Hepatic stellate cell (primary cell): ENCODE measurements at places on chromosomes 3 and 15.

DNA sequence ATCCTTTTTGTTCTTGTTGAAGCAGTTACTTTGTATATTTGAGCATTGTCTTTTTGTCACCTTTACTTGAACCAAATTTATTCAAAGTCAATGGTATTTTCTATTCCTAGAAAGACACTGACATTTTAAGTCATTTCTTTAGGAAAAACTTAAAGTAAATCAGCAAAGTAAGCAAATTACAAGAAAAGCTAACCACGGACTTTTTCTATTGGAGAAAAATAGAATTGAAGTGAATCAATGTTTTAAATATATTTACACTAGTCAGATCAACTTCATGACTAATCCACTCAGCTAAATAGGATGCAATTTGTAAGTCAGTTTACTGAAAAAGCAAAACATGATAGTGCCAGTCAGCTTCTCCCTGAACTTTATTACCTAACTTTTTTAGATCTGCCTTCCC, 733.8 kb upstream of the ALCAM start:
- DNase-seq, result no peak

DNA sequence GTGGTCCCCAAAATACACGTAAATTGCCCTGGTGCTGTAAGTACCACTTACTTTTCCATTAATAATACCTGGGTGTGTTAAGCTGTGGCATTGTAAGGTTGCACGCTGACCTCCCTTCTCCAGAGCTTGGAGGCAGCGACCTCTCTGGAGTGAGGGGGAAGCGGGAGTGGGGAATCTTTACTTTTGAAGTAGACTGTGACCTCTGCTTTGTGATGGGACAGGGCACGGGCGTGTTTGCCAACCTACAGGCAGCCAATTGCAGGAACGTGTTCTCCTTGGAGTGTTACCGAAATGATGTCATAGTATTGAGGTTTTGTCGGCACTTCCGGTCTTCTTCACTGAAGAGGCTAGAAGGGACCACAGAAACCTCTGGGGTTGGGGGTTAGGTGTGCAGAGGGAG, 227.3 kb upstream of the C2CD4B start:
- DNase-seq, result peak; percentile 16

- peak; percentile 43 for DNase-seq
Measured at GRCh38 chr3:51391566-51392354, 675 bp downstream of the RBM15B start.

GRCh38 chr3:45067941-45068340, 41.8 kb downstream of the CLEC3B start:
- DNase-seq, result no peak

- no peak for DNase-seq
Measured at GRCh38 chr3:196624067-196624790, 15.3 kb upstream of the NRROS start.

GRCh38 chr15:63018639-63019038, 23.9 kb upstream of the TPM1 start:
- DNase-seq, result peak; percentile 47

GRCh38 chr15:42731461-42731860, 5.5 kb downstream of the CDAN1 start:
- no peak for DNase-seq

DNA sequence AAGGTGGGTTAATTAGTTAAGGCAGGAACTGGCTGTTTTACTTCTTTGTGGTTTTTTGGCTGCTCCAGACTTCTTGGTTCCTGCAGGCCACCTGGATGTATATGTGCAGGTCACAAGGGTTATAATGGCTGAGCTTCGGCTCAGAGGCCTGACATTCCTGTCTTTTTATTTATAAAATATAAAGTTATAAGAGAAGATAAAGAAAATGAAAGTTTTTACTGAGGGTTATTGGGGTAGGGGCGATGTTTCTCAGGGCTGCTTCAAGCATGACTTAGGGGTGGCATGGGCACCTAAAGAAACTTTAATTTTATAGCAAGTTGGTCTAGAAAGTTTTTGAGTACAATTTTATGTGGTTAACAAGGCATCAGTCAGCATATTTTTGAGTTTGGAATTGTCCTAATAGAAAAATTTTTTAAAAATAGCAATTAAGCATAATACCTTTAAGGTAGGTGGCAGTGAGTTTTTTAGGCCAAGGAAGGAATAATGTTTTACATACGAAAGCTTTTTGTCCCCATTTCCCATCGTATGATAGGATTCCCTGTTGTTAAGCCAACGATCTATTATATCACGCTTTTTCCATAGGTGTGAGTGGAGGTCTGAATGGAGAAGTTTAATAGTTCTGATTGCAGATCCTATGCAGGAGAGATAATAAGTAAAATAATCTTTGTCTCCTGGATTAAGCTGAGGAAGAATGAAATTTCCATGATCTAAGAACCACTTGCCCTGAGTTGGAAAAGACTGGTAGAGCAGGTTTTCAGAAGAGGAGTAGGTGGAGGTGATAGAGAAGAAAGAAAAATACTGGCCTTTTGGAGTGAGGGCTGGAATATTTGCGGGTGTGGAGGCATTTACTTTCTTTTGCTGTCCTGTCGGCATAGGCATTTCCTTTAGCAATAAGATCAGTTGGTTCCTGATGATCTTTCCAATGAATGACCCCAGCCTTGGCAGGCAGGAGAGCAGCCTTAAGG, 10.1 kb downstream of the STRIT1 start:
- DNase-seq, result no peak

- peak; percentile 63 for DNase-seq
Measured at GRCh38 chr15:48096813-48097212, 24.0 kb upstream of the SLC24A5 start.

GRCh38 chr3:43206105-43206504, 80.2 kb upstream of the SNRK start:
- no peak for DNase-seq

DNA sequence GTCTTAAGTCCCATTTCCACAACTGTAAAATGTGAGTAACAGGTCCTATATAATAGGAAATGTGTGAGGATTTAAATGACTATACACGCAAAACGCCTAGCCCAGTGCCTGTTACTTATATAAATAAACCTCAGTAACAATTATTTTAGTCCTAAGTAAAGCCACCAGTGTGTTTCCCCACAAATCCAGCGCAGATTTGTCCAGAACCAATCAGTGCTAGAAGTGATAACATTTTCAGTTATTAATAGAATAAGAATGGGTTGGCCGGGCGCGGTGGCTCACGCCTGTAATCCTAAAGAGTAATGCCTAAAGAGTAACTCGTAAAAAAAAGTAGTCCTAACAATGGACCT, 561 bp downstream of the RPAP1 start:
- no peak for DNase-seq

DNA sequence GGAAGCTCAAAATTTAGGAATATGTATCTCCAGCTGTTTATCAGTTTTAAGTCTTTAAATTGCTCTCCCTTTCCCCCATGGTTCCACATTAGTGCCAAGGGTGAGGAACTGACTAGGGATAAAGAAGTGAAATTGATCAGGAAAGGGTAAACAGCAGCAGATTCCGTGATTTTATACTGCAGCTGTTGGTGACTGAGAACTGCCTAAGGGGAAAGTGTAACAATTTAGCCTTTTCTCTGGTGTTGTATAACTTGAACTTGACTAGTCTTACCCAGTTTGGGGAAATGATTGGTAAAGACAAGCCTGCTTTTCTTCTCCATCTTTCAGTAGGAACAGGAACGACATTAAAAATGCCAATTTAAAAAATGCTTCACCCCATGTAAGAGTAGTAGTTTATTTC, 5.0 kb downstream of the SPRED1 start:
- DNase-seq, result no peak

DNA sequence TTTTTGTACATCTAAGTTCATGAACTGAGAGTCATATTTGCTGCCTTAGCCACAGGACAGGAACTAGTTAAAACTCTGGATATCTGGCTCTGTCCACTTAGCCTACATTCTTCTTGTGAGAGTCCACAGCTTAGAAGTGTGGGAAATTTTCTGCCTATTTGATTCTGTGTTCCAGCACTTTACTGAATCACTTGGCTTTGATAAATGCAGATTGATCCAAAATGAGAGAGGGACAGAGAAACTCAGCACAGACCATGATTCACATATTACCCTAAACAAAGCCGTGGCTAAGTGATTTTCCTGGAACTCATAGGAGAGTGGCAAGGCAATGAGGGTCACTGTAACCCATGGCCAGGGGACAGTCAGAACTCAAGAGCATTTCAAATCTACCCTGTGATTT, 87.5 kb upstream of the CADPS start:
- no peak for DNase-seq

DNA sequence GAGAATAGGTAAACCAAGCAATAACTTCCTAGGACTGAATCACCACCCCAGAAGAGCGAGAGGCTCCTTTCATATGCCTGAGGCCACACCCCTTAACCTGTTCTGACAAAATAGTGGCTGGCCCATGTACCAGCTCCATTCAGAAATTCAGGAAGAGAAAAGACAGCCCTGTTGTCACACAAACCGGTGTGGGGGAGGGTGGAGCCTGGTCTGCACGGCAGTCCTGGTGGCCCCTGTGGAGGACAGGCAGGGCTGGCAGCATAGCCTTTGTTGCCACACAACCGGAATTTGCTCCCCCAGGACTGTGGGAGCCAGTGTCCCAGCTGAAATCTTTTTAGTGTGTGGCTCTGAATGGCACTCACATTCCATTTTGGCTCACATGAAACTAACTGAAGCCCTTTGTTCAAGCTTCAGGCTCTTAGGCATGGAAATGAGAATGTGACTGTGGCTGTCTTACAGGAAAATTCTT, 23.8 kb downstream of the RLBP1 start:
- DNase-seq, result no peak

- no peak for DNase-seq
Measured at GRCh38 chr3:58679446-58679845, 12.9 kb upstream of the FAM3D start.

GRCh38 chr3:111362381-111363009, 179.5 kb upstream of the CD96 start:
- DNase-seq, result no peak

GRCh38 chr15:43093026-43093425, 12.8 kb downstream of the UBR1 start:
- DNase-seq, result peak; percentile 56

DNA sequence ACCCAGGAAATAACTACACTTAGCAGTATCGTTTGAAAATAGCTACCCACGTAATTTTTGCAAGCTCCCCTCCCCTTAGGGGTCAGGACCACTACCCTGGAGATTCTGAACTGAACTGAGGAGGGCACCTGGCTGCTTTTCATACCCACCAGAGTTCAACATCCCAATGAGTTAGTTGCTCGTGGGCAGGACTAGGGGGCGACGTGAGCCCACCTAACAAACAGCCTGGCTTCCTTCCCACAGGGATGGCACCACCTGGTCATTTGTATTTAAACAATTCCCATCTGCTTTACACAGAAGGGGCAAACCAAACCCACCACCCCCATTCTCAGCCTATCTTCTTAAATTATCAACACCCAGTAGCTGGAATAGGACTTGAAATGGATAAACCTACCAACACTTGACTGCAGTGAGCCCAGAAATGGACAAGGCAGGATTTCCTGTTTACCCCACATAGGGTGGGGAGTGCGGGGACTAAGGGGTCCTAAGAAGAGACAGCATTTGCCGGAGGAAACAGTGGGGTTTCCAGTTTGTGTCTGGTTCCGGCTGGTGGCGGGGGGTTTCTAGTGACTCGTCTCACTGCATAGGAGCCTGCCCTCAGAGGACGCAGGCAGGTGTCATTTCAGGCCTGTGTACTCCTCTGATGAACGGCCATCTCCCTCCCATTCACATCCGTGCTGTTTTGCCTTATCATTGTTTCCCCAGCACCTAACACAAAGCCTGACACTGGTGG, 11.6 kb upstream of the VGLL4 start:
- no peak for DNase-seq

GRCh38 chr3:154973851-154974250, 106.3 kb upstream of the MME start:
- no peak for DNase-seq

DNA sequence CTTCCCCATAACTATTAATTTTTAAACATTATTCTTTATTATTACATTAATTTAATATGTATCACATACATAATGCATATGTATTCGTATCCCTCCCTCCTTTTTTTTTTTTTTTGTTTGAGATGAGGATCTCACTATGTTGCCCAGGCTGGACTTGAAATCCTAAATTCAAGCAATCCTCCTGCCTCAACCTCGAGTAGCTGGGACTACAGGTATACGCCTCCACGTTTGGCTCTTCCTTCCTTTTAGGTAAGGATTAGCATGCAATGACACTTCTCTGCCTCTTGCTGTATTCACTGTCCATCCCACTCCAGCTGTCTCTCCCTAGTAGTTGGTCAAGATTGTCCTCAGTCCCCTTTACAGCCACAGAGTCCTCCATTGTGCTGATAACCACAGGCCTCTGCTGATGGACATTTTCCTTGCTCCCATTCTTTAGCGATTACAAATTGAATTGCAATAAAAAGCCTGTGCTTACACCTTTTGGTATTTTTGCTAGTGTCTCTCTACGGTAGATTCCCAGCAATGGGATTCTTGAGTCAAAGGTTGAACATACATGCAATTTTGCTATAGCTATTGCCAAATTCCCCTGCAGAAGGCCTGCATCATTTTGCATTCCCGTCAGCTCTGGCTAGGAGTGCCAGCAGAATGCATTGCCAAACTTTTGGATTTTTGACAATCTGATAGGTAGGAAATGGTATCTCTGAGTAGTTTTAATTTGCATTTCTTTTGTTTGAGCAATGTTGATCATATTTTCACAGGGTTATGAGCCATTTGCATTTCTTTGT, 156.6 kb downstream of the SMAD6 start:
- DNase-seq, result no peak

DNA sequence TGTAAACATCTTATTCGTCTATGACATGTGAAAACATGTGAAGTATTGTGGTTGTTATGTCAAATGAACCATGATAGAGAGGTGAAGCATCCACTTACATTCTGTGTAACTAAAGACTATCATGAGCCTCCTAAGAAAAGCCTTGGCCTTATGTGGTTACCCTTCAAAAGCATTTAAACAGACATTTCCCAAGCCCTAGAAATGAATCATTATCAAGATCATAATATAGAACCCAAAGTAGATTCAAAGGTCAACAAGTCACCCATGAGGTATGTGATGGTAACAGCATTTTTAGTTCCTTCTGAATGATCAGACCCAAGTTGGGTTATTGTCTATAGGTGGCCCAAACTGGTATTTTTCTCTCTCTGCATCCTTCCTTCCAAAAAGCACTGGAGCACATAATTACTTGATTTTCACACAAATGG, 408.0 kb downstream of the TBL1XR1 start:
- DNase-seq, result no peak

DNA sequence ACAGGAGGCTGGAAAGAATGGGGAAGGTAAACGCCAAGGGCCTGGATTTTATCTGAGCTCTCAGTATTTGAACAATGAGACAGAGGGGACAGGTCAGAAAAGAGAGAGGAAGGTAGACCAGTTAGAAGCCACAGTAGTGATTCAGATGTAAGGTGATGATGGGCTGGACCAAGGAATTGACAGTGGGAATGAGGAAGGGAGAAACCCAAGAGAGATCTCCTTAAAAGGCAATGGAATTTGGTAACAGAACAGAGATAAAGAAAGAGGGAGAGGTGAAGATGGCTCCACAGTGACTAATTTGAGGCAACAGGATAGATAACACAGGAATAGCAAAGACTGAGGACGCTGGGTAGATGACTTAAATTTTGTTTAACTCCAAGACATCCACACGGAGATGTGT, 11.4 kb upstream of the HEG1 start:
- DNase-seq, result no peak

GRCh38 chr15:99909592-99910295, 176.5 kb upstream of the LYSMD4 start:
- DNase-seq, result no peak
